ENCODE measurements at places on chromosomes 4 and X.

GRCh38 chr4:53622739-53623151, 31.5 kb upstream of the LNX1 start:
- H3K4me3 ChIP-seq: no peak overlapping the region
- no peaks in the 10 kb centered on the region for H3K4me1 ChIP-seq
- DNase-seq: no peak
- no peaks in the 10 kb centered on the region for H3K36me3 ChIP-seq
- no peaks in the 10 kb centered on the region for H3K27me3 ChIP-seq

GRCh38 chrX:21932292-21933002, 8.1 kb upstream of the SMS start:
- no peaks in the 10 kb centered on the region for H3K36me3 ChIP-seq
- H3K27me3 ChIP-seq: no peaks in the 10 kb centered on the region
- no peaks in the 10 kb centered on the region for H3K4me1 ChIP-seq
- no peak for DNase-seq
- H3K27ac ChIP-seq: no peak overlapping the region

- H3K36me3 ChIP-seq: no peaks in the 10 kb centered on the region
- H3K27me3 ChIP-seq: no peaks in the 10 kb centered on the region
- no peak for DNase-seq
- H3K4me3 ChIP-seq: no peak overlapping the region
- no peaks in the 10 kb centered on the region for H3K4me1 ChIP-seq
These were observed 740.9 kb downstream of the ARAP2 start for GRCh38 chr4:35503435-35503834.

- no peaks in the 10 kb centered on the region for H3K36me3 ChIP-seq
- no peak for DNase-seq
- no peak overlapping the region for H3K4me3 ChIP-seq
- no peaks in the 10 kb centered on the region for H3K27me3 ChIP-seq
These were observed 29.9 kb downstream of the PNMA6E start for GRCh38 chrX:153371256-153371655.

GRCh38 chrX:100931925-100932285, 3.2 kb upstream of the XKRX start:
- no peak overlapping the region for H3K27ac ChIP-seq
- H3K27me3 ChIP-seq: no peaks in the 10 kb centered on the region
- H3K4me1 ChIP-seq: no peaks in the 10 kb centered on the region
- H3K36me3 ChIP-seq: no peaks in the 10 kb centered on the region

DNA sequence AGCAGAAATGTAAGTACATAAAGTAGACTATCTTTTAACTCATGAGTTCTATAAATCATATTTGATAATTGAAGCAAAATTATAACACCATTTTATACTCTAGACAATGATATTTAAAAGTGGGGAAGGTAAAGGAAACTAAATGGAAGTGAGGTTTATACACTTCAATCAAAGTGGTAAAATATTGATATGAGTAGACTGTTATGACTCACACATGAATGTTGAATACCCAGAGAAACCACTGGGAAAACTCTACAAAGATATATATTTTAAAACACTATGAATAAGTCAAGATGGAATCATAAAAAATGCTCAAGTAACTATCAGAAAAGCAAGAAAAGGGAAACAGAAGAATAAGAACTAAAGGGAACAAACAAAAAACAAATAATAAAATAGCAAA, 8.4 kb downstream of the VSIG1 start:
- H3K27me3 ChIP-seq: no peaks in the 10 kb centered on the region
- H3K4me3 ChIP-seq: no peak overlapping the region
- no peaks in the 10 kb centered on the region for H3K4me1 ChIP-seq
- no peak for DNase-seq
- H3K36me3 ChIP-seq: no peaks in the 10 kb centered on the region

DNA sequence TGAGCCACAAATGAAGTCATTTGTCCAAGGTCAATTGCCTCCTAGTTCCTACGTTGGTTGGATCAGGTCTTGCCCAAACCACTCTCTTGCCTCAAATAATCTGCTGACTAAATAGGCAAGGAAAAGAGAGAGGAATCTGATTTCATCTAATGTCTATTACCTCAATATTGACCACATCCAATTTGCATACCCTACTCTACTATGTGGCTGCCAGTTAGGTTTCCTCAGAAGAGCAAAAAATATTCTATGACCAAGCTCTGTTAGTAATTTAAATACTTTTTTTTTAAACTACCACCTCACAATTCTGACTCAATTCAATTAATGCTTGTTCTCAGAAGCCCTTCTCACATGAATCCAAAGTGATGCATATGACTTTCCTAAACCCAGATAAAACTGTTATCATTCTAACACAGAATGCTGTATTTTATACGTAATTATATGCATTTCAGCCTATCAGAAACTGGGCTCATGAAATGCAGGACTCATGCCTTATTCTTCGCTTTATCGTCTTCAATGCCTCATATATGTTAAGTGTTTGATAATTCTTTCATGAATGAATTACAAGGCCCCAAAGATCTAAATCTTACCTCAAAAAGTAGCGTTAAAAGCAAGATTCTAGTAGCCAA, 98.6 kb downstream of the HUWE1 start:
- no peak overlapping the region for H3K27ac ChIP-seq
- H3K36me3 ChIP-seq: peaks cover 16% of the 10 kb centered on the region
- no peaks in the 10 kb centered on the region for H3K4me1 ChIP-seq
- H3K4me3 ChIP-seq: no peak overlapping the region
- H3K27me3 ChIP-seq: no peaks in the 10 kb centered on the region
- no peak for DNase-seq

GRCh38 chrX:20382518-20383297, 116.0 kb upstream of the RPS6KA3 start:
- no peaks in the 10 kb centered on the region for H3K4me1 ChIP-seq
- DNase-seq: no peak
- no peak overlapping the region for H3K27ac ChIP-seq
- H3K4me3 ChIP-seq: no peak overlapping the region
- H3K27me3 ChIP-seq: no peaks in the 10 kb centered on the region

DNA sequence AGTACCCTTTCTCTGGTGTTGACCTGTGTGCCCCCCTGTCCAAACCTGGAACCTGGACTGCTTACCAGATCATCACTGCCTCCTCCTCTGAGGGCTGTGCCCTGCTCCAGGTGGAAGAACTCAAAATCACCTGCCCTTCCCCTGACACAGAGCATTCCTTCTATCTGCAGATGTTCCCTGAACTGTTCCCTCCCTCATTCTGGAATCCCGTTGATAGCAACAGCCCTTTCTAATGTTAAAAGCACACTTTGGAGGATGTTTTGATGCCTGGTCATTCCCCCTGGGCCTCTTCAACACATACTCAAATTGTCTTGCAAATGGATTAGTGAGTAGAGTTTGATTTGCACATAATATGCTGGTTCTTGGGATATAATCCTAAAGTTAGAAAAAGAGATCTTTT, 225.8 kb downstream of the FGF13 start:
- no peaks in the 10 kb centered on the region for H3K36me3 ChIP-seq
- H3K27ac ChIP-seq: no peak overlapping the region
- H3K4me1 ChIP-seq: no peaks in the 10 kb centered on the region
- no peaks in the 10 kb centered on the region for H3K27me3 ChIP-seq

DNA sequence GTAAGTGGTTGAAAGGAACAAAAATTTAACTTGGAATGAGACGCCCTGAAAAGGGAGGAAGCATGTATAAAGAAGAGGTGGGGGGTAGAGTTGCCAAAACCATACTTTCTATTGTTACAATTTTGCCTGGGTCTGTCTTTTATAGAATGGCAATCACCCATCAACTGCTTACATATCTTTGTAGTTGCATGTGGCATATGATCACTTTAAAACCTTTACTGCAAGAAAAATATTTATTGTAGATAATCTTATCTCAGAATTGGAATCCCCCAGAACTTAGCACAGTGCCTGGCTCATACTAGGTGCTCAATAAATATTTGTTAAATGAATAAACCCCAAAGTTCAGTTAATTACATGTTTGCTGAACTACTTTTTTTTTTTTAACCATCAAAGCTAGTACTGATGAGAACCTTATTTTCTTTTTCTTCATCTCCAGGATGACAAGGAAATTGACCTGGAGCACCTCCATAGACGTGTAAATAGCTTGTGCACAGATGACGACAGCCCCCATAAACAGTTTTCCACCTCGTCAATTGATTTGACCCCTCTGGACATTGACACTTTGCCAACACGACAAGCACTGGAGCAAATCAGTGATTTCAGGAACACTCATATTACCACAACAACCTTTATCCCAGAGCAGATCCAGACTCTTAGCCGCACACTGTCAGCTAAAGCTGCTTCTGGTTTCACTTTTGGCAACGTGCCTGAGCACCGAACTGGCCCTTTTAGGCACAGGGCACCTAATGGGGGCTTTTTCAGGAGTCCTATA, 56.7 kb upstream of the ATOH1 start:
- no peak overlapping the region for H3K27ac ChIP-seq
- no peaks in the 10 kb centered on the region for H3K27me3 ChIP-seq
- H3K4me1 ChIP-seq: no peaks in the 10 kb centered on the region
- no peaks in the 10 kb centered on the region for H3K36me3 ChIP-seq
- no peak for DNase-seq
- H3K4me3 ChIP-seq: no peak overlapping the region

DNA sequence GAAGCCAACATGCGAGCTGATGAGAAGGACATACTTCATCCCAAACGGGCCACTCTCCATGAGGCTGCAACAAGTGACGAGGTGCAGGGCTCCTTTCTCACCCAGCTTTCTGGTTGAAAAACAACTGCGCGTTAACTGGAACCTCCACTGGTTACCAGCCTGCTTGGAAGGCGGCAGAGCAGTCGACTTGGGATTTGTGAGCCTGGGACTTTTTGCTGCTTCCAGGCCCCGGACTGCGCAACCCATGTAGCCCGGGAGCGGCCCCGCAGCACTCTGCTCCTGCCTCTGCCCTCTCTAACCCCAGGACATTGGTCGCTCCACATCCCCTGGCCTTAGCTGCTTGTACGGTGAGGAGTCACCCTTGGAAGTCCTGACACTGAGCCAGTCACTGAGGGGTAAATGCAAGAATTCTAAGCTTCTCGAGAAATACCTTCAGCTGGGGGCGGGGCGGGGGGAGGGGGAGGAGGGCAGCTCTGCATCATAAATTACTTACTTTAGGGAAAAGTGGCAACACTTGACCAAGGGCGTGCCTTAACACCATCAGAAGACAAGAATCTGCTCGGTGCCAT, 72.7 kb downstream of the MTMR1 start:
- H3K27ac ChIP-seq: no peak overlapping the region
- peak; percentile 80 for DNase-seq
- no peaks in the 10 kb centered on the region for H3K4me1 ChIP-seq
- no peaks in the 10 kb centered on the region for H3K36me3 ChIP-seq
- no peak overlapping the region for H3K4me3 ChIP-seq
- H3K27me3 ChIP-seq: no peaks in the 10 kb centered on the region
